ENCODE measurements at places on chromosomes 1 and 21. TPM values are rescaled to one million over a fixed set of nuclear protein-coding genes. Genes with fewer than 3 reads are reported as not detected.

Gene CD52
- total RNA-seq = 3.4 TPM

- peak; percentile 99 for DNase-seq
These were observed 415 bp upstream of the F11R start for GRCh38 chr1:161021165-161021969.

Gene SMPDL3B
- total RNA-seq = 31.6 TPM

GRCh38 chr1:153246018-153246417 lies 13.5 kb upstream of the LORICRIN start:
- DNase-seq = no peak

- no peak for DNase-seq
These were observed 19.5 kb upstream of the SH2D2A start for GRCh38 chr1:156836041-156836654.

- DNase-seq = no peak
These were observed 29.9 kb upstream of the EXO1 start for GRCh38 chr1:241817956-241818612.

All from WTC11 (cell line).